ENCODE measurements at places on chromosomes 4 and X.

DNA sequence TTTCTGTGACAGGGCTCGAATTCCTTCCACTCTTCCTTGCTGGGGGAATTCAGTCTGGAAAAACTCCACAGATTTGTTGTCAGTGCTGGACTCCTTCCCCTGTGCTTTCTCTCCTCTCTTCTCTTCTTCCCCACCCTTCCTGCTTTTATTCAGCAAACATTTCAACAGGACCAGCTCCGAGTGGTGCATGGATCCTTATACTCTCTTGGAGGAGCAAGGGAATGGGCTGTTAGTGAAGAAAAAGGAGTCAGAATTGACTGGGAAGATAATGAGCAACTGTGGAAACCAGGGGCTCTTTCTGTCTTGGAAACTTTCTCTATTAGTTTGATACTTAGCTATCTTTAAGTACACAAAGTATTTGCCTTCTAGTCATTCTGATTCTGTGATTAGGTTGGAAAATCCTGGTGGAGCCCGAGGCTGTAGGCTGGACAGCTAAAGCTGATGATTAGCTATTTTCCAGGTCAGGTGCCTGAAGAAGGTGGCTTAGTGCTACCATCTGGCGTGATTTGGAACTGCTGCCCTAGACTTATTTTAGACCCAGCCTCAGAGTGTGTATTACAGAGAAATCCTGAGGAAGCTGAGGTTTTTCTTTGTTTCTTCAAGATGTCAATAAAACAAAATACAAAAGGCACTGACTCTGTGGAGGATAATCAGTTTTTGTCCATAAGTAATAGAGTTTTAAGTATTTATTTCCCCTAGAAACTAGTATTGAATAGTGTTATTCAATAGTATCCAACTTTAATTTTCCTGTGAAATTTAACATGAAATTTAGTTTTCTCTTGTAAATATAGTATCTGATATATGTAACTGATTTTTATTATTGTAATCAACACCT is 38.4 kb downstream of the NAP1L5 start:
- DNase-seq, result no peak

DNA sequence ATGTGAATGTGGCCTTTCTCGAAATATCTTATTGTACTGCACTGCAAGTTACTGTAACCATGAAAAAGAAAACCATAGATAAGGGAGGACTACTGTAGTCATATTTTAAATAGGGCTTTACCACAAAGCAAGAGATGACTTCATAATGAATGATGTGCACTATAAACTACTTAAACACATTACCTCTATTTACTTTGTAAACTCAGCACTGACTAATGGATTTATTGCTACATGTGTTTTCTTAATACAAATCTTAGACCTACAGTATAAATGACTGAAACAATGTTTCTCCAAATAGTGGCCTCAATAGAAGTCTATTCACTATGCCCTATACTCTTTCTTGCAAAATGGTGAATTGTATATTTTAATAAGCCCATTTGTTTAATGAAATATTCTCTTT is 61.1 kb downstream of the HDX start:
- DNase-seq, result no peak

DNA sequence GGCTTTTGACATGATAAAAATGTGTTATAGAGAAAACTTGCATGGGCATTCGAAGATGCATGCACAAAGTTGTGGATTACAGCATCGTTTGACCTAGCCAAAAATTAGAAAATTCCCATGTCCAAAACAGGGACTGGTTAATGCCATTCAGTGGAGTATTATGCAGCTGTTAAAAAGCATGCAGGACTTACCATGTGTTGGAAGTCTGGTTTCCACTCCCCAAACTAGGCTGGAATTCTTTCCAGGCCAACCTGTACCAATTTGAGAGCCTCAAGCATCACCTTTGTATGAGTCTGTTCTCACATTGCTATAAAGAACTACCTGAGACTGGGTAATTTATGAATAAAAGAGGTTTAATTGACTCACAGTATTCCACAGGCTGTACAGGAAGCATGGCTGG is 45.9 kb upstream of the MTM1 start:
- no peak for DNase-seq

DNA sequence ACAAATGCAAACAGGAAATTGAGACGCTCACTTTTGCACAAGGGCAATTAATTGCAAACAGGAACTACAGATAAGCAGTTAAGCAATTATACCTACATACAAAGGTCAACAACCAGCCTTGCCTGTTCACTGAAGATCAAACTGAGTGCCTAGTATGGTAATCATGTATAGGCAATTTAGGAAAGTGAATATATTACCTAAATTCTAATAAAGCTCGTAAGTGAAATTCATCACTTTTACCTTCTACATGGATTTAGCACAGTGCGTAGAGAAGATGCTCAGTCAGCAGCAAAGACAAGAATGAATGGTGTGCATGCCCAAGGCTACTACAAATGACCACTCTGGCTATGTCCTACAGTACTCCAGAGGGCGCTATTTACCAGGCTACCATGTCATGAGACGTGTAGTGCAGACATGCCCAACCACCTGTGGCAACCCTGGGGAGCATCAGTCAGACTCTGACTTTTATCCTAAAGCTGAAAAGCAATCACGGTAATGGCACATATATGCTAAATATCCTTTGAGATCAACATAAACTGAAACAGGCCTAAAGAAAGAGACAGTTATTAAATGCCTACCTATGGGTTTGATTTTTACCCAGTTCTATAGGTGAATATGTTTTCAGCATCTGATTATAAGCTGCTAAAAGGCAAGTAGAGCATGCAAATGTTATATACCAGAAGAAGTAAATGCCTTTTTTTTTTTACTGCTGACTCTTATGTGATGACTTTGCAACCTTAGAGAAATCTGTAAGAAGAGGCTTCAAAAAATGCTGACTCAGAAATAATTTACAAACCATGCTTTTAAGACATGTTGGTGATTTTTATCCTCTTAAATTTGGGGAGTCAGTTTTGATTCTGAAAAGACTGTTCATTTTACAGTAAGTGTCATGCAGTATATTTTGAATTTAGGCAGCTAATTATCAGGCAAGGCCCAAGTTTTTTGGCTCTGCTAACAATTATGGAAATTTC is 178.0 kb downstream of the PPP3CA start:
- DNase-seq, result no peak

DNA sequence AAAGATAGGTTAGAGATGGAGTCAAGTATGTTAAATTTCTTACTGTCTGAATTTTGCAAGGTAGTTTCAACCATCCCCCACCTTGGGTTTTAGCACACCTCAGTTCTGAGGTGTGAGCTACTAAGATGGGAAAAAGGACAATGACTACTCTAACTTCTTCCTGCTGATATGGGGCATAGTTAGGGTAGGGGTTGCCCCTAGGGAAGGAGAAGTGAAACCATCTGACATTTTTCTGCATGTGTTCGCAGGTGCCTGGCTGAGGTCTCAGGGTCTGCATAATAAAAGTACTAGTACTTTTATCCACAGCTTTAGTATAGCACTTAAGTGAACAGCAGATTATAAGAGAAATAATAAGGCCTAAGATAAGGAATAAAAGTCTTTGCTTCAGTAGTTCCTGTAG is 129.5 kb upstream of the CYSLTR1 start:
- DNase-seq, result no peak

GRCh38 chrX:40671126-40671525 is 23.8 kb upstream of the CXorf38 start:
- DNase-seq, result no peak

GRCh38 chrX:5388087-5388486 is 840.6 kb downstream of the NLGN4X start:
- DNase-seq, result no peak

DNA sequence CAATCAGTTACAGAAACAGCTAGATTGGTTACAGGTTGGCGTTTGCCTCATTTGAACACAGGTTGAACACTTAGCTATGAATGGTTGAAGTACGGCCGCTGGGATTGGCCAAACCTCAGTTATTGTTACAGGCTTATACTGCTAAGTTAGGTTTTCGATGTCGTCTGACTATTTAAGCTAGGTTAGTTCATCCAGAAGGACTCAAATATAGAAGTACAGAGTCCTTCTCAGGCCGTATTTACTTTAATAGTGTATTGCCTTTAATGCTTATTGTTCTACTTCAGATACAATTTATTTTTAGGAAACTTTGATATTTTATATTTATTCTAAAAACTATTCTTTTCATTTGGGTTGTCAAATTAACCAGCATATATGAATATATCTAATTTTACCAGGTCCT is 334.7 kb downstream of the FAT4 start:
- DNase-seq, result no peak

DNA sequence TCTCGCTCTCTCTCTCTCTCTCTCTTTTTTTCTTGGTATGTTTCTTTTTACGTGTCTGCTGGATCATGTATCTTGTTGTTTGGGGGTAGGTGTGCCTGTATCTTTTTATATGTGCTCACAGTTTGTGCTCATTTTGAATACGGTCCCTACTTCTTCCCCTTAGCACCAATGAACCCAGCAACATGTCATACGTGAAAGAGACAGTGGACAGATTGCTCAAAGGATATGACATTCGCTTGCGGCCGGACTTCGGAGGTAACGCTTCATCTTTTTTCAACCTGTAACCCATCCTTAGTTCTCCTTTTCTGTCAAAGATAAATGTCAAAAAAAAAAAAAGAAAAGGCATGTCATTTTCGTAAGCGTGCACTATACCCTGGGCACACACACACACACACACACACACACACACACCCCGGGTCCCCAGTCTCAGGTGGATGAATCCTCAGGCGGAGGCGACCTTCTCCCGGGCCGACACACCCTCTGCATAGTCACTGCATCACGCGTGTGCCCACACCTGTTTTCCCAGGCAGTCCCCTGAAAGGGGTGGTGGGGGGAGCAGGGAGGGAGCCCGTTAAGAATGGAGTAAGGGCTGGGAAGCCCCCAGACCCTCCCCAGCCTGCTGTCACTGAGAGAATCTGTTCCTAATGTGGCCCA is 511 bp downstream of the GABRB1 start:
- no peak for DNase-seq

- DNase-seq, result no peak
These were observed 279.8 kb downstream of the DHRSX start for GRCh38 chrX:2220829-2221567.

- peak; percentile 81 for DNase-seq
These were observed 429.1 kb upstream of the INTU start for GRCh38 chr4:127203562-127204200.

DNA sequence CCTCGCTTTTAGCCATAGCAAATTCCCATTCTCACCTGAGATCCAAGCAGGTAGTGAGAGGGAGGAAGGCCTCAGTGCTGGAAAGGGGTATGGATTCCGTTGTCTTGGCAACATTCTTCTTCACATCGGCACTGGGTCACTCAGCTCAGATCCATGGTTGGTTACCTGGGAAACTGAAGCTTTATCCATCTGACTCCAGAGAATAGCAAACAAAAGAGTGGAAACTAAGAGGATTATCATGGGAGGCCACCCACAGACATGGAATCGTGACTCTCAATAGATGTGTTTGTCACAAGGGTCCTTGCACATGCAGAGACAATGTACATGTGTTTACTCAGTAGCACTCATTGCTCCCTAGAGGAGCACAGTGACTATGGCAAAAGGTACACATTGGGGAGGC is 81.0 kb downstream of the MAGED4 start:
- DNase-seq, result no peak

DNA sequence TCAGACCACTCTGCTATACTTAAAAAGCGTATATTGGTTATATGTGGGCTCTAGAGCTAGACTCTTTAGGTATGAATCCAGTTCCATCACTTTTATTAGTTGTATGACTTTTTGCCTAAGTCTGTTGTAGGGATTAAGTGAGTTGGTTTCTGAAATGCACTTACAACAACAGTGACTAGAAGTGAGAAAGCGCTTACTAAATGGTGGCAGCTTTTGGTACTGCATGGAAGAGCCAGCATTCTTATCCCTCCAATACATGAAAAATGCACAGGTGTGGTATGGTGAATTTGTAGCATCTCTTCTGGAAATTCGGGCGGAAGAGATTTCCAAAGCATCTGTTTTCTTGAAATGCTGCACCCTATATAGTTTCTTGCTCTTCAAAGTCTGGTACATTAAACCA is 117.1 kb downstream of the SPANXA1 start:
- DNase-seq, result no peak

- no peak for DNase-seq
These were observed 69.3 kb downstream of the BTC start for GRCh38 chr4:74724979-74725378.

GRCh38 chr4:82394896-82395295 is 21.1 kb upstream of the HNRNPD start:
- DNase-seq, result no peak

DNA sequence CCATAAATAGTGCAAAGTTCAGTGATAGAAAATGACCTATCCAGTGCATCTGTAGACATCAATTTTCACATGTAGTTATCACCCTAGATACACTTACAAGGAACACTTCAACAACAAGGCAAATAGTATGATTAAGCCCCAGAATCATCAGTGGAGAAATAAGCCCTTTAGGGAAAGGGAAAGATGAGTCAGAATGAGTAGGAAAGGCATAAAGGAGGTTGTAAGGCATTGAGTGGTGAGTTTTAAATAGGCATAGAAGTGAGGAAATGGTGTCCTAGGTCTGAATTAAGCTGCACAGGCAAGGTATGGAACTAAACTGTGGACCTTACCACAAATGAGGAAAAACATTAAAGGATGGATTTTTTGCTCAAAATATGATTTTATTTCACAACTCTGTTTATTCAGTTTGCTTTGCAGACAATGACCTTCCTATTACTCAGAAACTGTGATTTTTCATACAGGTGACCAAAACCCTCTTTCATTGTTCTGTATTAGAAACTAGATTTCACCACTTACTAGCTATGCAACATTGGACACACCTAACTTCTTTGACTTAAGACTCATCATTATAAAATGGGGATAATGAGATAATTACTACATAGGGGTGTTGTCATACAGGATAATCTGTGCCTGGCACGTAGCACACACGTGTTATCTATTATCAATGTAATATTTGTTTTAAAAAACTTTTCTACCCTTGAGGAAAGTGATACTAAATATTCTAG is 57.0 kb upstream of the MAP9 start:
- DNase-seq, result peak; percentile 25

DNA sequence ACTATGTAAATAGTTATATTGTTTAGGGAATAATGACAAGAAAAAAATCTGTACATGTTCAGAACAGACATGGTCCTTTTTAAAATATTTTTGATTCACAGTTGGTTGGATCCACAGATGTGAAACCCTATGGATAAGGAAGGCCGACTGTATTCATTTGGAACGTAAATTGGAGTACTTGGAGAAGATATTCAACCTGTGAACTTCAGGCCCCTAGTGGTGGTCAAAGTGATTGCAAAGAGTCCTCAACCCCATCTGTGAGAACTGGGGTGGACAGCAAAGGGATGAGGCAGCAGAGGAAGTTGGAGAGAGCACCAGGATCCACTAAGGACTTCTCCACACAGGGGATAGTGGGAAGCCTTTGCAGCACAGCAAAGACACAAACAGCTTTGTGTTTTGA is 6.2 kb upstream of the CXCL13 start:
- no peak for DNase-seq

DNA sequence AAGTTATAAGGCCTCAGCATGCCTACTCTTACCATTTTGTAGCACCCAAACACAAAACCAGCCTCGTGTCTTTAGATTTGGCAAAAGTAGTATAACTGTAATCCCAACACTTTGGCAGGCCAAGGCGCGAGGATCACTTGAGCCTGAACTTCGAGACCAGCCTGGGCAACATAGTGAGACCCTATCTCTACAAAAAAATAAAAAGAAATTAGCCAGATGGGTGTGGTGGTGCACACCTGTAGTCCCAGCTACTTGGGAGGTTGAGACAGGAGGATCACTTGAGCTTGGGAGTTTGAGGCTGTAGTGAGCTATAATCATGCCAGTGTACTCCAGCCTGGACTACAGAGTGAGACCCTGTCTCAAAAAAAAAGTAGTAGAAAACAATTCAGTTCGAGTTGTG is 17.6 kb downstream of the SYAP1 start:
- no peak for DNase-seq

All from skeletal muscle cell (primary cell).